ENCODE measurements at places on chromosomes 1 and 21.

GRCh38 chr1:6971699-6972098 is 186.4 kb downstream of the CAMTA1 start:
- no peak for DNase-seq

- peak; percentile 98 for DNase-seq
These were observed 54.7 kb upstream of the IFFO2 start for GRCh38 chr1:19010995-19011844.

- DNase-seq: no peak
These were observed 96.5 kb downstream of the ATP1B1 start for GRCh38 chr1:169202791-169203665.

GRCh38 chr1:209544098-209544497 is 39.4 kb upstream of the CAMK1G start:
- no peak for DNase-seq

- no peak for DNase-seq
These were observed 5.8 kb upstream of the CCDC27 start for GRCh38 chr1:3746389-3746829.

- peak; percentile 32 for DNase-seq
These were observed 11.6 kb downstream of the RNF223 start for GRCh38 chr1:1062348-1063163.

- peak; percentile 72 for DNase-seq
These were observed 5.7 kb downstream of the TMEM50A start for GRCh38 chr1:25343872-25344271.

- no peak for DNase-seq
These were observed 417.0 kb upstream of the ESRRG start for GRCh38 chr1:217140041-217140901.

GRCh38 chr1:226082959-226083301 is 20.4 kb downstream of the H3-3A start:
- peak; percentile 43 for DNase-seq

GRCh38 chr1:20792196-20792595 is 5.1 kb upstream of the HP1BP3 start:
- DNase-seq: peak; percentile 84

DNA sequence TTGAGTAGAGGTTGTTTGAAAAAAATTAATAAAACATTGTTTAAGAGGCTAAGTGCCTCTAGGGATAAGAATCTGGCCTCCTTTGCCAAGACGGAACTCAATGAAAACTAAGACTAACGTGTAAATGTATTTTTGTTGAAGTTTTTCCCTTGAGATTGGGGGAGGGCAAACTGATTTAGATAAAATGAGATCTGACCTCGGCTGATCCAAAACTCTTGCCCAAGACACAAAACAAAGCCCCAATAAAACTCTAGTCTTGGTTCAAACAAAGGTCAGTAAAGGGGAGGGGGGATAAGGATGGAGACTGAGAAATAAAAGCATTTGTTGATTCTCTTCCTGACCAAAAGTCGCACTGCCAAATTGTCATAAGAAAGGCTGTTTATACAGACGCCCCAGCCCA is 134.8 kb upstream of the DPT start:
- no peak for DNase-seq

- peak; percentile 2 for DNase-seq
These were observed 240.2 kb downstream of the USH2A start for GRCh38 chr1:216183007-216183406.

All from cardiac fibroblast (primary cell).